ENCODE measurements at places on chromosomes 13 and 19. TPM values are rescaled to one million over a fixed set of nuclear protein-coding genes. Genes with fewer than 3 reads are reported as not detected.

Gene C13orf42
- total RNA-seq: not detected

Gene UNC13A
- total RNA-seq: 0.05 TPM

Gene ZNF607
- 7.1 TPM for total RNA-seq

Gene YJU2
- 7.8 TPM for total RNA-seq

Gene CLEC17A
- total RNA-seq: not detected

Data from Right ventricle myocardium superior (tissue), 1 donor.